ENCODE measurements at places on chromosomes 4 and X. TPM values are rescaled to one million over a fixed set of nuclear protein-coding genes. Genes with fewer than 3 reads are reported as not detected.

Gene ODAPH
- total RNA-seq = not detected

Gene TEX11
- total RNA-seq = 0.13 TPM

Gene ELOVL6
- 10.1 TPM for total RNA-seq

Gene HTN3
- total RNA-seq = not detected

Gene MGAT4D
- total RNA-seq = not detected

Gene NRK
- 0.03 TPM for total RNA-seq

Gene SCLT1
- 13.1 TPM for total RNA-seq

Gene CASK
- 18.3 TPM for total RNA-seq

Gene MXRA5
- not detected for total RNA-seq

Gene SPARCL1
- 0.30 TPM for total RNA-seq

Gene ARMCX4
- total RNA-seq = 2.7 TPM

Gene MAGEA9B
- not detected for total RNA-seq

Gene PDGFC
- total RNA-seq = 0.40 TPM

Gene PRAF2
- 11.4 TPM for total RNA-seq

Gene NUDT11
- 2.9 TPM for total RNA-seq

Gene MAGED4
- 0.60 TPM for total RNA-seq

Gene ZDHHC15
- total RNA-seq = 0.83 TPM

Gene GPRASP1
- total RNA-seq = 2.2 TPM

Gene CYLC1
- not detected for total RNA-seq

Gene ARHGAP4
- 96.7 TPM for total RNA-seq

Gene SORCS2
- total RNA-seq = not detected

Gene MAGEB2
- not detected for total RNA-seq

Gene ITM2A
- 52.8 TPM for total RNA-seq

Gene EXOC1L
- not detected for total RNA-seq

Gene TAF7L
- total RNA-seq = 0.13 TPM

Gene RADX
- 4.3 TPM for total RNA-seq

Gene ODAM
- not detected for total RNA-seq

Gene CXCL13
- total RNA-seq = 2.8 TPM

Gene SMIM31
- not detected for total RNA-seq

Gene CDS1
- total RNA-seq = 0.11 TPM

Gene RHOXF2B
- not detected for total RNA-seq

Gene LEF1
- 140 TPM for total RNA-seq

Gene BTC
- total RNA-seq = not detected

Gene ETDC
- not detected for total RNA-seq

Gene ENPEP
- total RNA-seq = not detected

Gene CCSER1
- 0.16 TPM for total RNA-seq

Gene SPIN2A
- total RNA-seq = 0.20 TPM

Gene FAM184B
- not detected for total RNA-seq

Gene SPOCK3
- not detected for total RNA-seq
